Activated CD4-positive, alpha-beta T cell treated with anti-CD3 and anti-CD28 coated beads, Interleukin-2, amount 50 U/mL, for 4 hours (primary cell): ENCODE measurements at places on chromosomes 11 and 22.

GRCh38 chr22:32237906-32238305, 17.2 kb downstream of the SLC5A4 start:
- no peak for DNase-seq

GRCh38 chr11:111406091-111406490, 27.0 kb upstream of the POU2AF1 start:
- no peak for DNase-seq

- DNase-seq, result no peak
Observed at GRCh38 chr11:67095214-67095507, 23.9 kb upstream of the KDM2A start.

GRCh38 chr11:20327377-20327935, 36.1 kb upstream of the HTATIP2 start:
- no peak for DNase-seq

GRCh38 chr11:92969293-92969633, 188 bp upstream of the MTNR1B start:
- DNase-seq, result no peak

DNA sequence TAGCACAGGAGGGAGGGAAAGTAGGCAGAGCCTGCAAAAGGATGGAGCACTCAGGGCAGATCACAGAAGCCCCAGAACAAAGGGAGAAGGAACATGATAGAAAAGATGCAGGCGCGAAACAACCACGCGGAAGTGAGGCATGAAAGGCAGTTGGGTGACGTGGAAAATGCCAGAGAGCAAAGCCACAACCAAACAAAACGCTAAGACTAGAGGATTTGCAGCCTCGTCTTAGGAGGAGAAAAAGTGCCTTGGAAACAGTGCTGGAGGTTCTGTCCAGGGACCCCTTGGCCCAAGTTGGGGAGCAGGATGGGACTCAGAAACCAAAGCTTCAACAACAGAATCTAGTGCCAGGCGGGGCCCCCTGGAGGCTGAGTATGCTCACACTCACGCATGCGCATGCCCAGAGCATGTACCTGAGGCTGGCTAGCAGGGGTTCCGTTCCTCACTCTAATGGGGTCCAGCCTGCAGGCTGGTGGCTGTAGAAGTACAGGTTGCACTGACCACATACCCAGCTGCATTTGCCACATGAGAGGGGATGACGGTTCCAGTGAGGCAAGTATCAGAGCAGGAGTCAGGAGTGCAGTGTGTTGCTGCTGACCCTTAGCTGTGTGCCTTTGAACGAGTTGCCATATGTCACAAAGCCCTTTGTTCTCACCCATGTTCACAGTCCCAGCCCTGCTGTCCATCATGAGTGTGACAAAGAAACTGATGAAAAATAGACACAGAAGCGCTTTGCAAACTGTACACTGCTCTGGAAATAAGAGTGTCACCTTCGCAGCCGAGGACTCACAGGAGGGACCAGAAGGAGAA, 568.6 kb upstream of the CADM1 start:
- DNase-seq, result no peak

GRCh38 chr11:78941226-78941851, 366.7 kb upstream of the NARS2 start:
- DNase-seq, result no peak

GRCh38 chr11:41522899-41523672, 63.6 kb upstream of the LRRC4C start:
- DNase-seq, result no peak

- DNase-seq, result peak; percentile 44
Observed at GRCh38 chr11:33829430-33830141, 55.3 kb upstream of the FBXO3 start.

- DNase-seq, result no peak
Observed at GRCh38 chr22:46201059-46201757, 48.9 kb downstream of the CDPF1 start.

- DNase-seq, result no peak
Observed at GRCh38 chr11:94825031-94825430, 56.9 kb downstream of the AMOTL1 start.

- no peak for DNase-seq
Observed at GRCh38 chr22:33720166-33720878, 200.0 kb downstream of the LARGE1 start.

GRCh38 chr11:6285019-6285418, 25.4 kb downstream of the CCKBR start:
- no peak for DNase-seq

- DNase-seq, result no peak
Observed at GRCh38 chr22:39819429-39819828, 74.1 kb downstream of the ENTHD1 start.

GRCh38 chr11:27820249-27820648, 120.0 kb upstream of the BDNF start:
- DNase-seq, result no peak

DNA sequence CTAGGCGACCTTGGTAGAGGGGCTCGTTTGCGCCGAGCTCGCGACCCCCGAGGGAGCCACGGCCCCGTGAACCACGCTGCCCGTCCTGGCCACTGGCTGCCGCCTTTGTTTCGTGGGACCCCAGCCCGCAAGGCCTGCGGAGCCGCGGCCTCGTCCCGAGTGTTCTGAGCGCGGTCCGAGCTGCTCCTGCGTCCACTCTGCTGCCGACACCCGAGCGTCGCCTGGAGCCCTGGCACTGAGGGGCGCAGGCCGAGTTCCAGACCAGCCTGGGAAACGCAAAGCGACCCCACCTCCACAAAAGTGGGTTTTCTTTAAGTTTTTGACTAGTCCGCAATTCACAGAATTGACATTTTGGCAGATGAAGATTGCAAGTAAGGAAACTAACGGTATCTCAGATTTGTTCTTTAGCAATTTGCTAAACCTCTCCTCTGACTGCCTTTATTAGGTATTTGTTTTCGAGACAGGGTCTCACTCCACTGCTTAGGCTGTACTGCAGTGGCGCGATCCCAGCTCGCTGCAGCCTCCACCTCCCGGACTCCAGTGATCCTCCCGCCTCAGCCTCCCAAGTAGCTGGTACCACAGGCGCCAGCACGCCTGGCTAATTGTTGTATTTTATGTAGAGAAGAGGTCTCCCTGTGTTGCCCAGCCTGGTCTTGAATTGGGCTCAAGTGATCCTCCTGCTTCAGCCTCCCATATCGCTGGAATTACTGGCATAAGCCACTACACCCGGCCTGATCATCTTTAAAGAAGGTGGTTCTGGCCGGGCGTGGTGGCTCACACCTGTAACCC, 879 bp upstream of the RNH1 start:
- DNase-seq, result no peak

DNA sequence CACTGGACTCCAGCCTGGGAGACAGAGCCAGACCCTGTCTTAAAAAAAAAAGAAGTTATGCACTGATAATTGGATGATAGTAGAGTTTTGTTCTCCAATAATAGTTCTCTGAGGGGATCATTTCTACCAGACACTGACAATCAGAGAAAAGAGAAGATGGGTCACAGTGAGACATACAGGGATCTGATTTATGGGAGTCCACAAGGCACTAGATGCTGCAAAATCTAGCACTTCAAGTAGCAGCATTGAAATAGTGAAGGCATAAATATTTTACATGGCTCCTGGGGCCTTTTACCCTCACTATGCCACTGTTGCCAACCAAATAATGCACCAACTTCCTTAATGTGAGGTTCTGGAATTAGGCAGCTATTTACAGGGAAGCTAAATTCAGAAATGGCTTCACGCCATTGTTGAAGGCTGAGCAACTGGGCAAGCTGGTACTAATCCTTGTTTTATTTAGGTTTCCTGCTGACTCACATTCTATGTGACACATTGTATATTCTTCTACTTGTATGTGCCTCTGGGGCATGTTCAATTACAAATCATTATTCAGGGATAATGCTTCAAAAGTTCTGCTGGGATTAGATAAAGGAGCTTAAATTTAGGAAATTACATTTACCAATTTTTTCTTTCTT, 38.2 kb upstream of the ABTB2 start:
- no peak for DNase-seq

DNA sequence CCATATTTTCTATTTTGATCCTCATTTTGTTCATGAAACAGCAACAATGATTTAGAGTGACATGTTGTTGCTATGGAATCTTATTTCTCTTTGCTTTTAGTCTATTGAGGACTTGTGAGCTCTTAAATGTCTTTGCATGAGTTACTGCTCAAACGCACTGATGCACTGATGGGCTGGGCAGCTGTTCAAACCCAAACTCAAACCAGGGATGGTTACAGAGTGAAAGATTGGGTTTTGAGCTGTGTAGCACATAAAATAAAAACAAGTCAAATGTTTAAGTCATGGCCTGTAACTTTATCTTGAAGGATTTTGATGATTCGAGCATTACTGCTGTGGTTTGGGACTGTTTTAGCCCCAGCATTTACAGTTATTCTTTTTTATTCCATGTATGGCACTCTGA, 20.1 kb upstream of the NCAM1 start:
- no peak for DNase-seq

DNA sequence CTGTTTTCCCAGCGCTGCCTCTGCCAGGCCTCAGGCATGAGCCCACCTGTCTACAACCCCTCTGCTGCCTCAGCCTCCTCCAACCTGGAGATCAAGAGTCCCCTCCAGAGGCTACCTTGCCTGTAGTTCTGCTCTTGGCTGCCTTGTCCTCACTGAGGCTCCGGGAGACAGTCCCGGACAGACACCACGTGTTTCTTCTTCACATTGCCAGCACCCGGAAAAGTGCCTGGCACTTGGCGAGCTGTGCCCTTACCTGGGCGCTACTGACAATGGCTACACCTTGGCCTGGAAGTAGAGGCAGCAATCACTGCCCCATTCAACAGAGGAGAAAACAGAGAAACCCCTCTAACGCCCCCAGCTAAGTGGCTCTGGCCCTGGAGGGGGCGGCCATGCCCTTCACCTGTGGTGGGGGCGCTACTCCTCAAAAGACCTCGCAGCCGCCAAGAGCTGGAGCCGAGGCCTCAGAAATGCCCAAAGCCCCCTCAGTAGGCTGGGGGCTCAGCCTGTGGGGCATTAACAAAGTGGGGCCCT, 3.0 kb upstream of the NAP1L4 start:
- no peak for DNase-seq

DNA sequence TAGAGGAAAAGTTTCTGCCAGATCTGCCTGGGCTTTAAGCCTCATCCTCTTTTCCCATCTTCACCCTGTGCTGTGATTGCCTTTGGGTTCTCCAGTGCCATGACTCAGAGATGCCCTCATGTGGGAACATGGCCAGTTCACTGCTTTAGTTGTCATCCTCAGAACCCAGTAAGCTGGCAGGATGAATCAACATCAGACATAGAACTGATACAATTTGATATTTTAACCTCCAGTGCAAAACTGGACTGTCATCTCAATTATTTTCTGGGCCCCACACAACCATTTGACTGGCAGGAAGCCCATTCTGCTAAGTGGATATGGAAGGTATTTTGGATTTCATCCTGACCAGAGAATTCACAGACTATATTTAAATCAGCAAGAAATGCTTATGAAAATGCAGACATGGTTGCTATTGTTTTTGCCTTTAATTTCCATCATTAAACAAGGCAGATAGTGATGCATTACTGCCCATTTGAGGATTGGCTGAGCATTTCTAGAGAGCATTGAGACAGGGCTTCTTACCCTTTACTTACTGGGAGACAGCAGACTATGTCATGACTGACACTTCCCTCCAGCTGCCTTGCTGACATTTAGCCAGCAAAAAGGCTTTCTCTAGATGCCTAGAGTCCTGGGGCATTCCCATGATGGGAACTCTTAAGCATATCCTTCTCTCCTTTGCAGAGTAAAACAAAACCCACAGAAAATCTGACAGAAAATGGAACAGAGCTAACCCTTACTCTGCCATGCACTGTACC, 327.1 kb upstream of the MTNR1B start:
- DNase-seq, result no peak

DNA sequence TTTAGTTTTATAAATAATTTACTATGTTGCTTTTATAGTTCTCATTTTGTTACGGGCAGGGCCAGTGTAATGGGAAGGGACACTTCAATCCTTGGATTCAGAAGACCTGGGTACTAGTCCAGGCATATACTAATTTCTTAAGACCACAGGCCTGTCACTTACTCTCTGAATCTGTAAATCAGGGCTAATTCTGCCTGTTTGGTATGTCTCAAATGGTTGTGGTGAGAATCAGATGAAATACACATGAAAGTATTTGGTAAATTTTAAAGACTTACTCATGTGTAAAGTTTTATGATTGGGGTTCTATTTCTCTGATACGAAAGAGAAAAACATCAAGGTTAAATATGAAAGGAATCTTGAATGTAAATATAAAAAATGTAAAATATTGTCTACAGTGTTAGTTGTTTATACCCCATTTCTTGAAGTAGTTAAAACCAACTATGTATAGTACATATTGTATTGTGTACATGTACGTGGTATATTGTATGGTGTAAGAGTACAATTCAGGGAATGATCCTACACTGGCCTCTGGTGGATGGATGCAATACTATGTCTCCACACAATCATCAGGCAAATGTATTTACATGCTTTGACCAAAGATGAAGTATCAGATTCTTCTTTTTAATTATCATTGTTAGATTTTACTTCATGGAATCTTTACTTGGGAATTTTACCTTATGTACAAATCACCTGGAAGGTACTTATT, 24.5 kb upstream of the RAG2 start:
- no peak for DNase-seq

GRCh38 chr11:72828692-72829101, 14.5 kb downstream of the ATG16L2 start:
- no peak for DNase-seq

DNA sequence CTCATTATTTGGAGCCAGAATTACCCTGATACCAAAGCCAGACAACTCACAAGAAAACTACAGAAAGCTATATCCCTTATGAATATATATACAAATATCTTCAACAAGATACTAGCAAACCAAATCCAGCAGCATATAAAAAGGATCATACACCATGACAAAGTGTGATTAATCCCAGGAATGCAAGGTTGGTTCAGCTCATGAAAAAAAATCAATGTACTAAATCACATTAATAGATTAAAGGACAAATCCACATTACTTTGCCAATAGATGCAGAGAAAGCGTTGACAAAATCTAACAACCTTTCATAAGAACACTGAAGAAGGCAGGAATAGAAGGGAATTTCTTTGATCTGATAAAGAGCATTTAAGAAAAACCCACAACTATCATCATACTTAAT, 50.4 kb upstream of the TEAD1 start:
- DNase-seq, result no peak

- peak; percentile 44 for DNase-seq
Observed at GRCh38 chr11:1772270-1773130, 8.8 kb upstream of the CTSD start.

DNA sequence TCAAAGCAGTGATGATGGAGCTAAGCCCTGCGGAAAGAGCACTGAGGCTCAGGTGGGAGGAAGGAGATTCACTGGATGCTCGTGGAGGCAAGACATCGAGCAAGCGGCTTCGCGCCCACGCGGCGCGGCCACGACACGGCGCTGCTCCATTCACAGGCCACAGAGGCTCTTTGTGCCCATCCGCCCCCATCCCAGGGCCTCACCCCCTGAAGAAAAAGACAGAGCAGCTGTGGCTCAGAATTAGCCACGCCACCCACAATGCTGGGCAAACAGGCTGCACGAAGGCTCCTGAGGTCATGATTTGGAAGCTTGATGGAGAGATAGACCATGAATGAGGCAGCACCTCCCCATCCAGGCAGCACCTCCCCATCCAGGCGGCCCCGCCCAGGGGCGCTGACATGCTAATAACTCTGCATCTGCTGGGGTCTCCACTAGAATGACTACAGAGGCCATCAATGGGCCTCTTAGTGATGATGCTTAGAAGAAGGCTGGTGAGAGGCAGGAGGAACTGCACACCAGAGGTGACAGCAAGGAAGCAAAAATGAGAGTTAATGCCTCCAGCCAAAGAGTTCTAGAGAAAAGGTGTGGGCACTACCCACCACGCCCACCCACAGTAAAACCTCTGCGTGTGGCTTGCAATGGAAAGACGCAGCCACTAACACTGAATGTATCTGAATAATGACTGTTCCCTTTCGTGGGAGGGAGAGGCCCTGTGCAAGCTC, 43.5 kb downstream of the MYH9 start:
- DNase-seq, result peak; percentile 69

GRCh38 chr11:73257342-73258103, 14.6 kb upstream of the P2RY6 start:
- DNase-seq, result no peak
